Fibroblast of mammary gland (primary cell): ENCODE measurements at places on chromosomes 1 and 21.

DNA sequence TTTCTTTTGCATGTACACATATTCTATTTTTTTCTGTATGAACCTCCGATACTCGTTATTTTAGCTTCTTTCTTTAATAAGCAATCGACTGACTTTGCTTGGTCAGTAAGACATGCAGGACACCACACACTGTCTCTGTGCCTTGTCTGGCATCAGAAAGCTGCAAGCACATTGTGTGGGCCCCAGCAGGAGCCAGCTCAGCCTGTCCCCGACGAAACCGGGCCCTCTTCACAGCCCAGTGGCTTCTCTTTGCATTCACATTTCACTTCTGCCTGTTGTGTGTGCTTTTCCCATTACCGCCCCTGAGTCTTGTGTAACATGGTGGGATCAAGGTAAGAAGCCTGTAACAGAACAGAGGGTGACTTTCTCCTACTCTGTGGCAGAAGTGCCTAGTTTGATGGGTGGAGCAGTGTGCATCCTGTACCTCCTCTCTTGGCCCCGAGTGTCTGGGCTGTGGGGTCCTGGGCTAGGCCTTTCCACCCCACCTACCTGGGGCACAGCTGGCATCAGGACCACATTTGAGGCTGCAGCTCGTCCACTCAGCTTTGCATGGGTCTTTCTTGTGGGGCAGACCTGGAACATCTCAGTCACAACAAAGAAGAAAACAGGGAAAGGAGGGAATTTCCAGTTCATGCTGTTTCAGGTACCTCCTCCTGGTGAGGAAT is 118.9 kb upstream of the COL6A1 start:
- no peak for DNase-seq

GRCh38 chr1:154379301-154379700 is 25.8 kb upstream of the IL6R start:
- no peak for DNase-seq

GRCh38 chr1:160244209-160244608 is 18.1 kb downstream of the DCAF8 start:
- DNase-seq = no peak

- DNase-seq = no peak
Measured at GRCh38 chr1:110076789-110077500, 6.5 kb upstream of the ALX3 start.

- no peak for DNase-seq
Measured at GRCh38 chr1:66172272-66172671, 361.7 kb upstream of the SGIP1 start.

DNA sequence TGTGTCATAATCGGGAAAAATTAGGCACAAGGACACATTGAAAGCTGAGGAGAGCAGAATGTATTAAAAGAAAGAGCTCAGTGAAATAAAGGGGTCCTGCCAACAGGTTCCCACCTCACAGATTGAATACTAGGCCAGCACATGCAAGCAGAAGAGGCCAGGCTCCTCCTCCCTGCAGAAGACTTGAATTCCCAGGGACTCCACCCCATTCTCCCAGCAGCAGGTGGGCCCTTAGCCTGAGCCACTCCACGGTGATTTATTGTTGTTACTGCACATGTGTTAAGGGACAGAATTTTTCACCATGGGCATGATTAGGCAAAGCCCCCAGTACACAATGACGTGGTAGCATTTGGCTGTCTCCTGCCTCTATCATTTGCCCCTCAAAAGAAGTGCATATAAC is 1844.7 kb downstream of the NCAM2 start:
- DNase-seq = no peak

DNA sequence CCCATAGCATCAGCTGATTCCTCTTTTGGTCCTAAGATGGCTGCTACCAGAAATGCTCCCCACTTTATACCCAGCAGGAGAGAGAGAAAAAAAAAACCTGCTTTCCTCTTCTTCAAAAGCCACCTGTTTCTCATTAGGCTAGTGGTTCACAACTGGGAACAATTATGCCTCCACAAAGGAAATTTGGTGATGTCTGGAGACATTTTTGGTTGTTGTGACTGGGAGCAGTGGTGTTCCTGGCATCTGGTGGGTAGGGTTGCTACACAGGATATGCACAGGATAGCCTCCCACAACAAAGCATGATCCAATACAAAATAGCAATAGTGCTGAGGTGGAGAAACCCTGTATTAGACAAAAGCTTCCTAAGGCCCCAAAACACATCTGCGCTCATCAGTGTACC is 38.5 kb upstream of the SGIP1 start:
- DNase-seq = peak; percentile 89
